Psoas muscle (tissue), 8 donors: ENCODE measurements at places on chromosomes 7 and 10.

DNA sequence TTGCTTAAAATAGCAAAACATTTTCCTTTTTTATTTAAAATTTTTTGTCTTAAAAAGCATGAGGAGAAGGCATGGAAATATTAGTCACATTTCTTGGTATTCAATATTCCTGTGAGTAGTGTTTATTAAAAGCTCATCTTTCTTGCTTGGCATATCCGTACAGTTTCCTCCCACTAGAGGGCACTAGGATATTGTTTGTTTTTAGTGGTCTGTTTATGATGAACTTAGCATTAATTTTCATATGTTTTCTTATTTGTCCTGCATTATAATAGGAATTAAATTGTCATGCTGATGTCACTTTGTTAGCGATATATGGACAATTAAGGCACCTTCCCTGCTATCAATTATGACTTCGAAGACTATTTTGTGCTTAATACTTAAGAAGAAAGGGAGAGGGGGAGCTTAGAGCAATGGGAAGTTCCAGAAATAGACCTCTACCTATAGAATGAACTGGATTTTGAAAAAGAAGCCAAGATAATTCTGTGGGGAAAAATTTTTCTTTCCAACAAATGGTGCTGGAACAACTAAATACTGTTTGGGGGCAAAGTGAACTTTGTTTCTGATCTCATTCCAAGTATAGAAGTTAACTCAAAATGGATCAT is 91.0 kb upstream of the STRIP2 start:
- no peak for DNase-seq

DNA sequence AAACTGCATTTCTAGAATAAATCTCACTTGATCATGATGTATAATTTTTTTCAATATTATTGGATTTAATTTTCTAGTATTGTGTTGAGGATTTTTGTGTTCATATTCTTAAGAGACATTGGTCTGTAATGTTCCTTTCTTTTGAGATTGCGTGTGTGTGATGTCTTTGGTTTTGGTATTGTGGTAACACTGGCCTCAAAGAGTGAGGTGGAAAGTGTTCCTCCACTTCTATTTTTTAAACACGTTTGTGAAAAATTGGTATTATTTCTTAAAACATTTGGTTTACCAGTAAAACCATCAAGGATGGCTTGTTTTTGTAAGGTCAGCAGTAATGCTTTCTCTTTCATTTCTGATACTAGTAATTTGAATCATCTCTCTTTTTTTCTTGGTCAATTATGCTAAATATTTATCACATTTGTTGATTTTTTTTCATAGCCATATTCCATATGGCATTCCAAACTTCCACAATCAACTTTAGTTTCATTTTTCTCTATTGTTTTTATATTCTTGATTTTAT is 290.2 kb upstream of the CDC14C start:
- DNase-seq = no peak

DNA sequence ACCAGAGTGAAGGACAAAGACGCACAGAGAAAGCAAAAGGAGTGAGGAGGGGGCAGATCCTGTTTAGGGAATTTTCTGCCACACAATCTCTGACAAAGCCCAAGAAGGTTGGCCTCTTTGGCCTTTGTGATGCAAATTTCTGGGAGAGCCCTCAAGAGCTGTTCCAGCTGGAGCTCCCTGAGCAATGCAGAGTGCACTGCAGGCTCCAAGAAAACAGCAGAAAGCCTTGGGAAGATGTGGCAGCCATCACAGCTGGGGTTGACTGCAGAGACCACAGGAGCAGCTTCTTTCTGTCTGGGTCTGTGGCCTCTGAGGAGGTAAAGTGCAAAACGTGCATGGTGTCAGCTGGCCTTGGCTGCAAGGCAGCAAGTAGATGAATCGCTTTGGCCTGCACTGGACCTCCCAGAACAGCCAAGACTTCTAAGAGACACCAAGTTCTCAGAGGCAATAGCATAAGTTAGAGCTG is 200.2 kb downstream of the ELMO1 start:
- peak; percentile 67 for DNase-seq

GRCh38 chr7:80830010-80830409 is 88.8 kb downstream of the SEMA3C start:
- no peak for DNase-seq

GRCh38 chr7:81845744-81846241 is 75.9 kb upstream of the HGF start:
- DNase-seq = no peak

- no peak for DNase-seq
These were observed 40.4 kb upstream of the STEAP4 start for GRCh38 chr7:88347090-88347489.

GRCh38 chr10:113323985-113324384 is 228.9 kb upstream of the HABP2 start:
- DNase-seq = no peak

DNA sequence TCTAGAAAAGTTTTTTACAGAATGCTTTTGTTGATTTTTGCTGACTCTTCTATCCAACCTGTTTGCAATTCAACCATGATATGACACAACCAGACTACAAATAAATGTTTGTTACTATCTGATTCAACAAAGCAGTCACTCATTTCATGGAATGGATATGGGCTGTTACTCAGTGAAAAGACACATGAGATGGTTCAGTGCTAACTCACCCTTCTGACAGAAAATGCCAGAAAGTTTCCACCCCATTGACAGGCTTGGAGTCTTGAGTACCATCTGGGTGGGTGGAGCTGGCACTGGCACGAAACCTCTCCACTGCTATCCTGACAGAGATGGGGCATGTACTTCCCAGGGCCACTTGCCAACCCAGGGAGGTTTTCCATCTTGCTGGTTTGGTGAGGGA is 39.5 kb downstream of the RBM28 start:
- no peak for DNase-seq

GRCh38 chr7:154259396-154259795 is 207.2 kb downstream of the DPP6 start:
- DNase-seq = no peak

DNA sequence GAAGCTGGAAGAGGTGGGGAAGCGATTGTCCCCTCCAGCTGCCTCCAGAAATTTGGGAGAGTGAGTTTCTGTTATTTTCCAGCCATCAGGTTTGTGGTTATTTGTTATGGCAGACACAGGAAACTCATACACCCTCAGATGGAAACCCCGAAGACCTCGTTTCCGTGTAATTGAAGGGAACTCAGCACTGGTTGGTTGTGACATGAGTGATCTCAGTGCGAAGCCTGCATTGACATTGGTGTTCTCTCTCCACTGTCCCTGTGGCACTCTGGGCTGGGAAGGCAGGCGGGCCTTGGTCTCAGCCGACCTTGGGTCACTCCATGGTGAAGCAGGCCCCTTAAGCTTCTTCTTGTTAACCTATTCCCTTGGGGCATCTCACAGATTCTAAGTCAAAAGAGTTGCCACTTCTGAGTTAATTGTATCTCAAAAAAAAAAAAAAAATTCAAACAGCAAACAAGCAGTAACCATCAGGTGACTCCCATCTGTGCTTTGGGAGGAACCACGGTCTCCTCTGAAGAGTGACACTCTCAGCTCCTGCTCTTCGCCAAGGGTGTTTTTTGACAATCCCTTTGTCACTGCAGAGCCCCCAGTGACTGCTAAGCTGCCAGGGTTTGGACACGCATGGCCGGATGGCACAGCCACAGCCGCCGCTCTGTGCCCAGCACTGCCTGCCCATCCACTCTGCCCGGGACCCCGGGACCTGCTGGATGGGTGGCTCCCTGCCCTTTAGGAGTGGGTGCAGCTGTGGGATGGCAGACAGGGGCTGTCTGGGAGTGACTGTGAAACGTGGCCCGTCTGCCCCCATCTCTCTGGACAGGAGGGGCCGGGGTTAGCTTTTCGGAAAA is 233.6 kb downstream of the PRPF18 start:
- no peak for DNase-seq

DNA sequence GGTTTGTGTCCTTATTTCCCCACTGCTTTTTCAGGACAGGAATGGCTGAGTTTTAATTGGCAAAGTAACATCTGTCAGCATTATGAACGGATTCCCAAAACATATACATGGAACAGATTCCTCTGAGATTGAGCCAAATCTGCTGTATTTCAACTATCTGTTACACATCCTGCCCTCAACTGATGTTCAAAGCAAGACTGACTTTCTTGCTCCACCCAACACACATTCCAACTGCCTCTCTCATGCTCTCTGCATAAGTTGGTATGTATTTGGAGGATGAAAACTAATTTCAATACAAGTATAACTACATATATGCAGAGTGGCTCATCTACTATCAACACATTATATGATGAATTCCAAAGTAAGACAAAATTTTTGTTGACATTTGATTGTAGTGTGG is 342.2 kb downstream of the GATA3 start:
- no peak for DNase-seq

DNA sequence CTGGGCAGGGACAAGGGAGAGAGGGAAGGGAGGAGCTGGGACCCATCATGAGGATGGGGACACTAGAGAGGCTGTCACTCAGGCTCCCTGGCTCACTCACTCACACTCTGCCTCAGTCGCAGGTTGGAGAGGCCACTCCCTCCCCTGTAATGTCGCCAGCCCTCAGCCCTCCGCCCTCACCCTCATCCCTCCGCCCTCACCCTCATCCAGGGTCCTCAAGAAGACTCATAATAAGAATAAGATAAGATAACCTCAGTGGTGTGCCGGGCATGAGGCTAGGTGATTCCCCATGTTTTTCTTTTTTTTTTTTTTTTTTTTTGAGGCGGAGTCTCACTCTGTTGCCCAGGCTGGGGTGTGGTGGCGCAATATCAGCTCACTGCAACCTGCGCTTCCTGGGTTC is 92.2 kb downstream of the GTF2IRD1 start:
- no peak for DNase-seq

GRCh38 chr10:1331560-1331959 is 275.4 kb downstream of the WDR37 start:
- no peak for DNase-seq

DNA sequence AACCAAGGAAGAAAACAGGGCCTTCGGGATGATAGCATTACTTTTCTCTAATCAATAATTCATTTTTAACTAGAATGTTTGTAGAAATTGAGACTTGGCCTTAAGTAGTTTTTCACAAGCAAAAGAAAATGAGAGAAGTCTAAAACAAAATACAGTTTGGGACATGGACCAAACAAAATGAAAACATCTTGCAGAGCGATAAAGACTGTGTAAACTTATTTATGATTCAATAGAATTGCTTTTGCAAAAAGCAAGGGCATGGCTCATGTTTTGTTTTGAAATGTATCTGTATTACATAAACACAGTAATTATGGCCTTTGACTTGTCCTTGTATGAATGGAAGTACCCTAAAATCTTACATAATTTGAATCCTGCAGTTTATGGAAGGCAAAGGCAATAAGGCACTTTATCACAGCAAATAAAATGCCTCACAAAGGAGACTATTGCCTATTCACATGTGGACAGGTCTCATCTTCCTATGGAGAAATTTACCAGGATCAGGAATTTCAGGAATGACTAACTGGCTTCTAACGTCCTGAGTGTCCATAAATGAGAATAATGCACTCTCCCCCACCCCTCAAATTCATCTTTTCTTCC is 295.2 kb downstream of the PTEN start:
- DNase-seq = no peak

- no peak for DNase-seq
These were observed 61.7 kb downstream of the PALD1 start for GRCh38 chr10:70540089-70540788.

DNA sequence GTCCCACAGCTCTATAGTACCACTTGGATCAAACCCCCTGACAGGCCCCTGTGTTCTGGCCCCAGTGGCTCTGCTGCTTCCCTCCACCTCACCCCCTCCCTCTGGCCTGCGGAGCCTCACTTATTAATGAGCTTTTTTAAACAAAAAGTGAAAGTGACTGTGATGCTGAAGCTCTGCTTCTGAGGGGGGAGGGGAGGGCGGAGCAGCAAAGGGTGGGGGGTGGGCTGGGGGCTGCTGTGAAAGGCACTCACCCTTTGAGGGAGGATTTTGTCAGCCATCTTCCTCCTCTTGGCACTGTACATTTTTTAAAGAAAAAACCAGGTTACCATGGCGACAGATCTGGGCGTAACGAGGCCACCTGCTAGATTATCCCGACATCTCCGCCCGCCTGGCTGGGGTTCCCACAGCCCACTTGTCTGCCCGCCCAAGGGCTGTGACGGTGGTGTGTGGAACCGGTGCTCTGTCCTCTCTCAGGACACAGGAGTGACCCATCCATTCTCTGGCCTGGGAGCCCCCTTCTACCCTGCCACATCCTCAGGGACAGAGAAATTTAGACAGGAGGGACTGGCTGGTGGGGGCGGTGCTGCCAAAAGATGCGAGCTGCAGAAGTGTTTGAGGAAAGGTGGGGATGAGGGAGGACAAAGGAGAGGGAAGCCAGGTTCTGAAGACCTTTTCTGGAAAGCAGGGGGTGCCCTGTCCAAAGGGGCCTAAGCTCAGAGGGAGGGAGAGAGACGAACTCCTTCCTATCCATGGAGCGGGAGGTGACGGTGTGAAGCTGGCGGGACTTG is 4.9 kb downstream of the SMARCD3 start:
- no peak for DNase-seq

DNA sequence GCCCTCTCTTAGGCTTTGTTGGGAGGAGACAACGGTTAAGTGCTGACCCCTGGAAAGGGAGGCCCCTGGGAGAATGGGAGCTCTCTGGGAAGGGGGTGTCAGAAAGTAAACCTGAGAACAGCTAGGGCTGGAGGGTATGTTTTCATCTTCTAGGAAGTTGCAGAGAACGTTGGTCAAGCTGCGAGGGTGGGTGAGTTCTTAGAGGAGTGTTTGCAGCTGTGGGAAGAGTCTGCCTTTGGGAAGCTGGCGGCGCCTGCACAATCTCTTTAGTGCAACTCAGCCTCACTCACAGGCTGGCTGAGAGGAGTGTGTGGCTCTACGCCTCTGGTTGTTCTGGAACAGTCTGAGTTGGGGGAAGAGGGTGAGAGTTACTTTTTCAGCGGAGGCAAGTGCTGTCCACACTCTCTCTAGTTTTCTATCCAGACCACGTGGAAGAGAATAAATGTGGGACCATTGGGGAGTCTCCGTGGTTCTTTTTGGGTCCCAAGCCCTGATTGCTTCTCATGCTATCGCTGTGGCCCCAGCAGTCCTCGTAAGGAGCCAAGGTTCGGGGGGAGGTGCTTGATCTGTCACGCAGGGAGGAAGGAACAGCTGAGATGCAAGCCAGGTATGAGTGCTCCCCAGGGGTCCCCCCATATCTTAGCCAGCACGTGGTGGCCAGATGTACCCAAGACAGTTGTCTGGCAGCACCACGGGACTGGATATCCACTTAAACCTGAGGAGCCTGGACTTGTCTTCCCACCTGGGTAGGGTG is 237.2 kb downstream of the BUB3 start:
- no peak for DNase-seq

GRCh38 chr7:102426268-102427018 is 6.9 kb upstream of the ORAI2 start:
- no peak for DNase-seq

DNA sequence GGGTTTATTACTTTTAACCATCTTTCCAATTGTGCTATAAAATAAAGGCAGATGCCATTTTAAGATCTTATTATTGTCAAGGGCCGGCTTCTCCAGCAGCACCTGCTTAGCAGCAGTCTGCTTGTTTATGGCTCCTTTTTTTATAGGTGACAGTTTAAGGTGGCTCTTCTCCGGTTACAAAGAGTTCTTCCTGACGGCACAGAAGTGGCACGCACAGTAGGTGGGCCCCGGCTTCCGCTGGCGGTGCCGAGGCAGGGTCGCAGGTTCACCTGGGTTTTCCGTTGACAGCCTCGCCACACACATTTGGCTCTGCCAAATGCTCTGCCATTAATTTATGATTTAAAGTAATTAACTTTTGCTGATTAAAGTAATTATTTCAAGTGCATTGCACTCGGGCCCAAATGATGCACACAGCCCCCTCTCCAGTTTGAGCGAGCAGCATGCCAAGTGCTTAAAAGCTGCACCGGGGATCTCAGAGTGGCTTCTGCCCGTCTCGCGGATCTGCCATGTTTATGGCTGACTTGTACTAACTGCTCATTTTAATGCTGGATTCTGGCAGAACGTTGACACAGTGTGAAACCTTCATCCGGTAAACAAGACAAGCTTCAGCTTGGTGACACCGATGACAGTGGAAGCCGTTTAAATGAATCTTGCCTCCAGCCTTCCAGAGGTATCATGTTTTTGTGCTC is 355.1 kb upstream of the MKI67 start:
- DNase-seq = no peak
